ENCODE measurements at places on chromosomes 5 and 9.

DNA sequence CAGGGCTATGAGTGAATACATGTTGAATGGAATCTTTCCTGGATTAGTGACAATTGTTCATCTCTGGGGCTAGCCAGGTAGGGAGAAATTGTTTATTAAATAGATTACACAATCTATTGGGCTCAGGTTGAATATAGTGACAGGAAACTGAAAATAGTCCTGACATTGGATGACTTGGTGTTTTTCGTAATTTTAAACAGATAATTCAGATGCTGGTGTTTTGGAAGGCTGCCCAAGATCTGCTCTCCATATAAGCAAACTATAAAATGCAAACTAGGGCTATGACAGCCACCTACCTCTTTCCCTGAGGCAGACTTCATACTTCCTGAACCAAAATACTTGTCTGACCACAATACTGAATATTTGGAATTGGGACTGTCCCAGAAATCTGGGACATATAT lies 99.1 kb downstream of the ENC1 start:
- DNase-seq: no peak

- DNase-seq: no peak
These were observed 24.0 kb upstream of the CAMSAP1 start for GRCh38 chr9:135931349-135931820.

GRCh38 chr9:137973829-137974416 lies 96.3 kb downstream of the CACNA1B start:
- DNase-seq: no peak

DNA sequence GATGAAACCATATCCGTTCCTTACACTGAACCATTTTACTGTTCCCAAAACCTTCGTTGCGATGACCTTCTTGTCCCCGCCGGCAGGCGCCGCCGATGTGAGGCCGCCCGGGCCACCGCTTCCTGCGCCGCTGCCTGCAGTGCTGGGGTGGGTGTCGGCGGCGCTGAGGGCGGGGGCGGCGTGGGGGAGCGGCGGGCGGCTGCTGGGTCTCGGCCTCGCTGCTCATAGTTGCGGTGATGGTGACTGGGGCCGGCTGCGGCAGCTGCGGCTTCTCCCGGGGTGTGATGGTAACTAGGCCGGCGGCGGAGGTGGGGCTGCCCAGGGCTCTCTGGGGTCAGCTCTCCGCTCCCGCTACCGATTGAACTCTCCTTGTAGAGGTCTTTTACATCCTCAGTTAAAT lies 14.1 kb upstream of the OR2S2 start:
- peak; percentile 23 for DNase-seq

- DNase-seq: no peak
These were observed 130.7 kb downstream of the ADAMTS12 start for GRCh38 chr5:33761139-33761538.

DNA sequence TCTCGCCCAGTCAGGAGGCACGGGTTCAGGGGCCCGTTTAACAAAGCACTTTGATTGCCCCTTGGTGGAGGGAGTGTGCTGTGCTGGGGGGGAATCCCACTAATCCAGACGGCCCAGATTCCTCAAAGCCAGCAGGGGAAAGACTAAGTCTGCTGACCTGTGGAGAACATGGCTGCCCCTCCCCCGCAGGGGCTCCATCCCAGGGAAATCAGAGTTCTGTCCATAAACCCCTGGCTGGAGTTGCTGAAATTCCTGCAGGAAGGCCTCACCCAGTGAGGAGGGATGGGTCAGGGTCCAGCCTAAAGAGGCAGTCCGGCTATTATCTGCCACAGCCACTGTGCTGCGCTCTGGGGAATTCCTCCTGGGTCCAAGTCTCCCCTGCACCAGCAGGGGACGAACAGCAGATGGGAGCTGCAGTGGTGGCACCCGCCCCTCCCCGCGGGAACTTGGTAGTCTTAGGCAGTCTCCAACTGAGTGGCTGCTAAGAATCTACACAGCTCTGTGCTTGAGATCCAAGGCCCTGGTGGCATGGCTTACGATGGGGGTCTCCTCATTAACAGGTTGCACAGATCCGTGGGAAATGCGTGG lies 174.0 kb upstream of the DAB2 start:
- no peak for DNase-seq

- no peak for DNase-seq
These were observed 247.5 kb upstream of the TMEM161B start for GRCh38 chr5:88515881-88516819.

GRCh38 chr5:111251921-111252320 lies 27.7 kb downstream of the CAMK4 start:
- DNase-seq: peak; percentile 31
